ENCODE measurements at places on chromosomes 7 and 10. TPM values are rescaled to one million over a fixed set of nuclear protein-coding genes. Genes with fewer than 3 reads are reported as not detected.
A peak's percentile ranks its signal among the peaks of the same experiment; 100 is the strongest.

Gene FRAT2
- 8.3 TPM for total RNA-seq

GRCh38 chr10:132422903-132423825 lies 26.2 kb downstream of the PWWP2B start:
- peak; percentile 53 for DNase-seq
- H3K4me1 ChIP-seq: peaks cover 49% of the 10 kb centered on the region
- peak overlapping the region; percentile 66 for H3K27ac ChIP-seq
- H3K36me3 ChIP-seq: no peaks in the 10 kb centered on the region

- no peaks in the 10 kb centered on the region for H3K27me3 ChIP-seq
- no peak overlapping the region for H3K27ac ChIP-seq
- DNase-seq: no peak
Observed at GRCh38 chr7:95927756-95928155, 155.4 kb downstream of the DYNC1I1 start.

DNA sequence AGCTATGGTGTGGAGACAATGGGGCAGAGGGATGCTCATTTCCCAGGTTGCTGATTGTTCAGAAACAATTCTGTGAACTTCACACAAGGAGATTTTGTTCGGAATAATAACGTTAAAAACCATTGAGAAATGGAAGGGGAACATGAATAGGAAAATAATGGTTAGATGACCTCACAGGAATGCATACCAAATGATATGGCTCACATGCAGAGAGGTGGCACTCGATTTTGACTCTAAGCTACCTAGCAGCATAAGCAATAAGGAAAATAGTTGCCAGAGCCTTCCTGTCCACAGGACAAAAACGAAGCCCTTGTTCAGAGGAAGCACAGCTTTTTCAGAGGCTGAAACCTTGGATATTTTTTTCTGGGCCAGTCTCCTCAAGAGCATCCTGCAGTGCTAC lies 293.1 kb downstream of the ZEB1 start:
- DNase-seq: no peak
- H3K27ac ChIP-seq: no peak overlapping the region
- H3K36me3 ChIP-seq: no peaks in the 10 kb centered on the region

GRCh38 chr10:82668221-82668895 lies 793.4 kb downstream of the NRG3 start:
- no peaks in the 10 kb centered on the region for H3K36me3 ChIP-seq
- H3K4me3 ChIP-seq: no peak overlapping the region
- no peak overlapping the region for H3K27ac ChIP-seq
- H3K27me3 ChIP-seq: no peaks in the 10 kb centered on the region
- DNase-seq: no peak
- H3K4me1 ChIP-seq: no peaks in the 10 kb centered on the region
